ENCODE measurements at places on chromosomes 12 and 14.

- no peak for DNase-seq
These were observed 67.7 kb upstream of the ARHGAP5 start for GRCh38 chr14:32009221-32009975.

DNA sequence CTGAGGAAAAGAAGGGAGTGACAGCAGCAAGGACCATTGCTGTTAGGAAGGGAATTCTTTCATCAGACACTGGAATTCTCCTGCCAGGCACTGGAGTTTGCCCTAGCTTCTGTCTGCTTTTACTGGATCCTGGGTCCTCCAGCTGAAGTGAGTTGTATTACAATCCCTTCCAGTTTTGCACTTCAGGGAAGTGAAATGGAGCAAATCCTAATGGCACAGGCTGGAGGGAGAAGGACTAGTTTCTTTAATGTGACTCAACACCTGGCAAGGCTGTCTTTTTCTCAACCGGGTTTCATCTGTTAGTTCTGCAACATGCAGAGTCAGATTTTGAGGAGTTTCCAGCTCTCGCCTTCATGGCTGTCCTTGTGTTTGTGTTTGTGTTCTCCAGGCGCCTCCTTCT, 45.8 kb downstream of the ETV6 start:
- no peak for DNase-seq

DNA sequence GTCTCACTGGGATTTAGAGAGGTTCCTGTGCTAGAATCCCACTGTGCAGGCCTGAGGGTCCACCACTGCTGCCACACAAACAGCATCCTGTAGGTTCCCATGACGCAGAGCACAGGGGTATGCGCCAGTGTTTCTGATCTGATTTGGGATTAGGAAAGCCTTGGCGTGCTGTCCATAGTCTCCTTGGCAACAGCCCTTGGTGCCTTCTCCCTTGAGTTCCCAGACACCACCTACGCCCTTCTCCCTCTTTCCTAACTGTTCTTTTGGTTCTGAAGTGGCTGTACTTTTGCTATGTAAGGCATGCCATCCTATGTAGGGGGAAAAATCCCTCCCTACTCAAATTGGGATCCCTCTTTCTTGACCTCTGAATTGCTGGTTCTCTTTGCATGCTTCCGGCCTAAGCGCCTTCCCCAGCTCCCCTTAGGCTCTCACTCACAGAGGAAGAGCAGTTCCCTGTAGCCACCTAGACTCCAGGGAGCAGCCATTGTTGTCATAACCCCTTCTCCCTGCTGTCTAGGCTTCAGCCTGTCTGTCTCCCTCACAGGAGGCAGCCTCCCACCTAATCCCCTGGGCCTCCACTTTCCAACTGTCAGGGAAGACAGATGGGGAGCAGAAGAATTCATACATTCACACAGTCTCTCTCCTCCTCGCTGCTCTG, 14.8 kb upstream of the RIC8B start:
- DNase-seq: no peak

- DNase-seq: no peak
These were observed 85.9 kb downstream of the FBXW8 start for GRCh38 chr12:116996621-116997020.

Measured in activated CD4-positive, alpha-beta T cell treated with anti-CD3 and anti-CD28 coated beads for 36 hours (primary cell).